ENCODE measurements at places on chromosomes 13 and 19. TPM values are rescaled to one million over a fixed set of nuclear protein-coding genes. Genes with fewer than 3 reads are reported as not detected.

Gene CLEC17A
- total RNA-seq = not detected

Gene DAND5
- not detected for total RNA-seq

Gene HPN
- total RNA-seq = not detected

Gene KLF2
- total RNA-seq = 6.1 TPM

Measured in smooth muscle cell of the coronary artery (primary cell).